Femur (tissue), 1 donor: ENCODE measurements at places on chromosomes 2 and 18.

GRCh38 chr2:81412681-81413080, 1108.1 kb upstream of the LRRTM1 start:
- no peak for DNase-seq

DNA sequence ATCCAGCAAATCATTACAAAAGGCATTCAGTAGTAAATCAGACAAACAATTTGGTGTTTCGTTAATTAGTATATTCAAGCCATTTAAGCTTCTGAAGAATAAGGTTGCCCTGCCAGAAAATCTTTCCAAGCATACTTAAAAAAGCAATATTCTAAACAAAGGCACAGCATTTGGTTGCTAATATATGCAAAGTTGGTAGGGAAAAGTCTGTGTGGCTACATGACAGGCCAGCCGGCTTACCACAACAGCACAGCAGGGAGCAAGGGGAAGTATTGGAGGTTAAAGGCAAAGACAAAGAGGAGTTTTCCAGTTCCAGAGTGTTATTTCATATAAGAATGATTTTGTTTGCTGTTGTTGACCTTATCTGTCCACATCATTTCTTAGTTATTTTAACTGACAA, 282.3 kb downstream of the MBD5 start:
- no peak for DNase-seq

DNA sequence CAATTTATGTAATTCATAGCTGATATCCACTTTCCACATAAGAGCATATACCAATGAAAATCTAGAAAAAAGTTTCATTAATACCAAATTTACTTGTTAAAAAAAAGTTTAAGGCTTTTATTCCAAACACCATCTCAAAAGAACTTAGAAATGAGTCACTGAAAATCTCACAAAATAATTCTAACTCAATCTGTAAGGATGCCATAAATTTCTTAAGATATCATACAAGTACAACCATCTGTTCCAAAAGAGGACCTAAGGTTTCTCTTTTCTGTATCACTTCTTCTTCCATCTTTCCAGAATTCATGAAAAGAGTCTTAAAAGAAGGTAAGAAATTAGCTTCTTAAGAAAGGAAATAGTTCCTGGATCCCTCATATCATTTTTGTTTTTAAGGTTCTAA, 60.4 kb downstream of the TRIP12 start:
- no peak for DNase-seq

- no peak for DNase-seq
Observed at GRCh38 chr2:191926671-191927070, 79.8 kb upstream of the CAVIN2 start.

- DNase-seq = no peak
Observed at GRCh38 chr2:59961746-59962145, 591.7 kb downstream of the BCL11A start.
